ENCODE measurements at places on chromosomes 4 and X.

GRCh38 chrX:93695981-93696380, 22.0 kb downstream of the FAM133A start:
- no peak for DNase-seq

GRCh38 chr4:40811956-40812355, 62.2 kb downstream of the NSUN7 start:
- DNase-seq = no peak

DNA sequence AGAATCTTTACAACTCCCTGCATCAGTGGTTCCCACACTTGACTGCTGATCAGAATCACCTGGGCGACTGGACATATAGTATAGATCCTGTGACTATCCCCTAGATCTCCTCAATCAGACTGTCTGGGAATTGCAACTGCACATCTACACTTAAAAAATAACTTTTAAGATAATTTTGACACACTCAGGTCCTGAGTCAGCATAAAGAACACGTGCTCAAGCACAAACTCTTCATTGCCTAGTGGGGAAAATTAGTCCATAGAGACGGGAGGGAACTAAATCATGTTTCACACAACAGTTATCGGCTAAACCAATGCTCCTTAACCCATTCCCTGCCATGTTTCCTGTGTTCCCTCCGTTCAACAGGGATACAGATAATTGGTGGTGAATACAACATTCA, 243.5 kb upstream of the FGF13 start:
- DNase-seq = no peak

GRCh38 chr4:115972967-115973366, 859.5 kb upstream of the NDST4 start:
- no peak for DNase-seq

DNA sequence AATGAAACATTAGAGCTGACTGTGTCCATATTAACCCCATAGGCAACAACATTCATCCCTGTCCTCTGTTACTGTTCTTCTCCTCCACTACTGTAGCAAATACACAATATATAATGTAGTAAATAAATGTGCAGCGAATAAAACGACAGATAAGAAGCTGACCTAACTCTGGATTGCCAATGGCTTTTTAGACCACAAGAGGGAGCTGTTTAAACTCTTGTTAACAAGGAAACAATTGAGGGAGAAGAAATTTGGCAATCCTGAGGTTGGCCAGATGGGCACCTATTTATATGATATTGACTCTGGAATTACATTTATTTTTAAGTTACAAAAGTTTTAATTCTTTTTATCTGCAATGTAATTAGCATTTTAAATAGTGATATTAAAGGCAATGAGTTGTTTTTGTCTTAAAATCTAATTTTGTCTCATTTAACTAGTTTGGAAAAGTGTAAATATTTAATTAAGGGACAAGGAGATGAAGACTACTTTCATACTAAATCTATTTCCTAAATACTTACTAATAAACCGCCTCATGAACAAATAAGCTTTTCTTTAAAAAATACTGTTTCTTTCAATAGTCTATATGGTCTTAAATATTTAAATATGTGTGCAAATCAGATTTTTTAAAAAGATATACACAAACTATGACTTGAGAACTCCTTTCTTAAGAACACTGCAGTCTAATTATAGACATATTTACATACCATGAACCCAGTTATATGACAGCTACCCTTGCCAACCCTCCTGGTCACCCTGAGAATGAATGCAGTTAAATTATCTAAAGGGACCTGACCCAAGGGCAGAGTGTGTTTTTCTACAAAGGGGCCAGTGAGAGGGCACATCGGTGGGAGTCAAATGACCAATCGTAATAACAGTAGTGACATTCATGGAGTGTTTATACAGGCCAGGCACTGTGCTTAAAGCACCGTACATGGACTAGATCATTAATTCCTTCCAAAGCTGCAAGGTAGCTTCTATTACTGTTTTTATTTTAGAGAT, 52.9 kb upstream of the HPF1 start:
- no peak for DNase-seq

- DNase-seq = no peak
Observed at GRCh38 chrX:39592776-39593175, 505.0 kb downstream of the BCOR start.

DNA sequence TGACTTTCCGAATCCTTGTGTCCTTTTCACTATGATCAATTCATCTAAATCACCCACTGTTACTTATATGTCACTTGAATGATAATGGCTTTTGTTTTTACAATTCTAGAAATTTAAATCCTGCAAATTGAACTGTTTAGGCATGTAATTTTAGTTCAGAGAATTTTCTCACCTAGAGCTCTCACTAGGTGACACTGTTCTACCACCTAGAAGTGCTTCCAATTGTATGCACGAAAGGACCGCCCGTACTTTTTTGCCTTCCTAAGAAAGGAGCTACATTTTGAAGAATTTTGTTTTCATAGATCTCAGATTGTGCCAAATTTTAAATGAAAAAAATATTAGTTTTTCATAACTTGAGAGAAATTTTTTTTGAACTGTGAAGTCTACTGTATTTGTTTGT, 481.6 kb upstream of the FSTL5 start:
- DNase-seq = no peak

DNA sequence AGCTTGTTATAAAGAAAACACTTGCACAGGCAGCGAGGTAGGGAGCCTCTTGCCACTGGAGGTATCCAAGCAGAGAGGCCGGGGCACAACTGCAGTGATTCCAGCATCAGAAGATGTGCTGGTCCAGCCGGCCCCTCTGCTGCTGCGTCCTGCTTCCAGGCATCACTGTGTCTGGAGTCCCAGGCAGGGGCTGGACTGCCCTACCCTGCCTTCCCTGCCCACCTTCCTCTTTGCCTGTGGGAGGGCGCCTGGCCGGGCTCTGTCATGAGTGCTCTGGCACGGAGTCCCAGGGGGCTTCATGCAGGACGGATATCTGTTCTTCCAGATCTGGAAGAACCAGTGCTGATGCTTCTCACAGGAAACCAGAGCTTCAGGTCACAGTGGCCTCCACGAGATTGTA, 187.6 kb upstream of the PSAPL1 start:
- DNase-seq = no peak

GRCh38 chrX:46169808-46170207, 375.4 kb downstream of the ZNF674 start:
- no peak for DNase-seq

- DNase-seq = no peak
Observed at GRCh38 chr4:161321706-161322105, 842.1 kb downstream of the FSTL5 start.

- DNase-seq = no peak
Observed at GRCh38 chr4:16457944-16458343, 231.7 kb upstream of the TAPT1 start.

DNA sequence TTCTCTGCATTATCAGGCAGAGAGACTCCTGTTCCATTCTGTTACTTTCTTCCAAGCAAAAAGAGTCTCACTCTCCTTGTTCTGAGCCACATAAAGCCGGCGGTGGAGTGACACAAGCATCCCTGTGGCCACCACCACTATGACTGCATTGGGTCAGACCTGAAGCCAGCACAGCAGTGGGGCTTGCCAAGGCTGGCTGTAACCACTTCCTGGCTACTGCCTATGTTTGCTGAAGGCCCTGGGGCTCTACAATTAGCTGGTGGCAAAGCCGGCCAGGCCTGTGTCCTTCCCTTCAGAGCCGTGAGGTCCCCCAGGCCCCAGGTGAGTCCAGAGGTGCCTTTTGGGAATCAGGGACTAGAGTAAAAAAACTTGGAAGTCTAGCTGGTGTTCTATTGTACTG, 31.8 kb downstream of the PLAC8 start:
- DNase-seq = no peak

DNA sequence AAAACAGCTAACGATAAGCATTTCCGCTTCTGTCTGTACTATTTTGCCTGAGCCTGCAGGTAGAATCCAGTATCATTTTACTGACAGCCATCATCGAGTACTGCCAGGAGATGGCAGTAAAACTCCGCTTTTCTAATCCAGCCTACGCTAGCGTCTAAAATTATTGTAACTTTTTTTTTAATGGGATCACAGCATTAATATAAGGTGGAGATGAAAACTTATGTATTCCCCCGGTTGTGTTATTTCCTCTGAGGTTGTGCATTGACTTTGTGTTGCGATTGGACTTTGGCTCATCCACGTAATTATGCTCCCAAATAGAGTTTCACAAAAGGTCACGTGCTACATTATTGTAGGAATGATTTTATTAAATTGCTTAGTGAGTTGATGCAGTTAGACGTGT, 248.1 kb downstream of the C4orf33 start:
- DNase-seq = no peak

- no peak for DNase-seq
Observed at GRCh38 chrX:15356444-15356843, 21.1 kb upstream of the PIGA start.

DNA sequence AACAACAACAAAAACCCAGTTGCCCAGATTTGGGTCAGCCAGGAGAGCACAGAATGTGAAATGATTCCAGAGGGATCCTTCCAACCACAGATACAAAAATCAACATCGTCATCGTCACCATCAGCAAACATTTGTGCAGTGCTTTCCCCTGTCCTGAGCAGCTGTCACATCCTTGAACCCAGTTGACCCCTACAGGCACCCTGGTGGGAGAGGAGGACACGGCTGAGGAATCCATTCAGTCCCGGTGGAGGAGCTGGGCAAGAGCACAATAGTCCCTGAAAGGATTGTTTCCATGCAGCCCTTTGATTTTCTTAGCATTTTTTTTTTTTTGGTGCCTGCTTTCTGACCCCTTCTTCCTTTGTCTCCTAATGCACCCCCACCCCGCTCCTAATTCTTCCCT, 37.1 kb upstream of the STX18 start:
- no peak for DNase-seq

DNA sequence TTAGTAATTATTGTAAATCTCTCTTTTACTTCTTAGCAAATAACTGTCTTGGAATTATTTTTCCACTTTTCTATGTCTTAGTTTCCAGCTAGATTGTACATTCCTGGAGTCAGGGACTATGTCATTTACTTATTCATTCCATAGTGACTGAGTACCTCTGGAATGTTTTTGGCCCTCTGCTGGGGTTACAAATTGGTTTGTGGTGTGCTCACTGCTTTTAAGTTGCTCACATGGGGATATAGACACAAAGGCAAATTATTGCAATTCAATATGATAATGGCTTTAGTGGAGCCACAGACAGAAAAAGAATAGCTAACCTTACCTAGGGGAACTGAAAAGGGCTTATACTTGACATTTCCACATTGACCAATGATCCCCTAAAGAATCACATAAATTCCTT, 63.7 kb upstream of the PDGFRA start:
- no peak for DNase-seq

- no peak for DNase-seq
Observed at GRCh38 chr4:32824336-32824735, 2104.2 kb downstream of the PCDH7 start.

DNA sequence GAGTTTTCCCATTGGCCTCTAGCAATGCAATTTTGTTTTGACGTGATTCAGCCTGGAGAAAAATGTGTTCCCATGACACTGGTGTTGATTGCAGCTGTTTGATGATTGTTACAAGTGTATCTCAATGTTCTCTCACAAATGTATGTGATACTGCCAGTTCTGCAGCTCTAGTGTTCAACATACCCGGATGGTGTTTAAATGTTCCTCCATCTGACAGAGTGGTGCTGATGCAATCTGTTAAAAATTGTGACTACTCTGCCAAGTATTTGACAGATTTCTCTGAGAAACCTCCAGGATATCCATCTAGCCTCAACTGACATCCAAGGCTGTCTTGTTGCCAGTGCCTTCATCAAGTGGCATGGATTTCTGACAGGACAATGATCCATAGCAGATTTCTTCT, 657.2 kb upstream of the DIAPH2 start:
- no peak for DNase-seq

DNA sequence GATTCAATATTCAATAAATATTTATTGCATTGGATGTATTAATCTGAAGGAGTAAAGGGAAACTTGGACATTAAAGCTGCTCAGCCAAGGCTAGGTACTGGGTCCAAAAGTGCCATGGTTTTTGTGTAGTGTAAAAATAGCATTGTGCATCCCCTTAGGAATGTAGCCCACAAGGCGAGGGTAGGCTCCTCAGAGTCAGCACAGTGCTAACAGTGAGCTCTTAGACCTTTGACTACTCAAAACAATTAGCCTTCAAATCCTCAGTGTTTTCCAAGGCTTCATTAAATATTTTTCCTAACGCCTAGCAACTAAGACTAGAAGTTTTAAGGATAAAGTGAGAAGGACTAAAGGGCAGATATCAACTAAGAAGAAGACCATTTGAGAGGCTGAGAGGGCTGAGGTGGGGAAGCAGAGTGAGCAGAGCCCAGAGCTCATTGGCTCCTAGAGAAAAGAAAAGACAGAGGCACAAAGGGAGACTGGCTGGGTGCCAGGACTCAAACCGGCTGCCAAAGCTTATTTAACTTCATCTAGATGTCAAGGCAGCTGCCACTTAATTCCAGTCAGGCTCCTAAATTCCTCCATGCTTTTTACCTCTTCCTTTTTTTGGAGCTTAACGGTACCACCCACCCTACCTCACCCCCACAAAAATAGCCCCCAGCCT, 17.0 kb downstream of the PRKG2 start:
- no peak for DNase-seq

- DNase-seq = no peak
Observed at GRCh38 chr4:2046031-2046961, 12.8 kb upstream of the NAT8L start.
